Stimulated activated CD4-positive, alpha-beta T cell treated with anti-CD3 and anti-CD28 coated beads, Interleukin-15, amount 100 ng/mL, for 1 hour (primary cell): ENCODE measurements at places on chromosomes 7 and 10.

- no peak for DNase-seq
These were observed 302.7 kb downstream of the RPS24 start for GRCh38 chr10:78336402-78336791.

DNA sequence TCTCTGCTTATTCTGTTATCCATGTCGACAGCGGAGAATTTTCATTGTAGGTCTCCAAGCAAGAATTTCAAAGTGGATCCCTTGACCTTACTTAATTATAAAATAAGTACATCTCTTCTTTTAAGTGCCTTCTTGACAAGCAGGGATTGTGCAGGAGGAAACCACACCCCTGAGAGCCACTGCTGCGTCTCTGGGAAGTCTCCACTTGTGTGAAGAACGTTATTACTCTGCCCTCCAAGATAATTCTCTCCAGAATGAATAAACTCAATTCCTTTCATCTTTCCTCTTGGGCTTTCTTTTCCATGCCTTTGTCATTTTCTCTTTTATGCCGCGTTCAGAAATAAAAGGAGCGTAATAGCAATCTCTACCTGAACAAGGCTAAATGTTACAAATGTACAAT, 1030.9 kb upstream of the LRRTM3 start:
- no peak for DNase-seq

- no peak for DNase-seq
These were observed 6.1 kb downstream of the SLC4A2 start for GRCh38 chr7:151065516-151065915.

DNA sequence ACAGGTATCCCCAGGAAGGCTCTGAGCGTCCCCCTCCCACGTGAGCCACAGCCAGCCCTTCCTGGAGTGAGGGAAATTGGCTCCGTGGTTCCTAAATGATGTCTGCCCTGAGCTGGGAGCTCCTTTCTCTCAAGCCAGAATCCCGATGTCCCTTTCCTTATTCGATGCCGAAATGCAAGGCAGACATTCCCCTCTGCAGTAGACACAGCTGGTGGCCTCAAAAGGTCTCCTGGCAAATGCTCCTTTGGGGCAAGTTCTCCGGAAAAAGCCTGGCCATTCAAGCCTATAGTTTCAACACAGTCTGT, 98.9 kb downstream of the HIP1 start:
- DNase-seq = no peak

- DNase-seq = no peak
These were observed 50.5 kb upstream of the ZNF438 start for GRCh38 chr10:31081937-31082840.

DNA sequence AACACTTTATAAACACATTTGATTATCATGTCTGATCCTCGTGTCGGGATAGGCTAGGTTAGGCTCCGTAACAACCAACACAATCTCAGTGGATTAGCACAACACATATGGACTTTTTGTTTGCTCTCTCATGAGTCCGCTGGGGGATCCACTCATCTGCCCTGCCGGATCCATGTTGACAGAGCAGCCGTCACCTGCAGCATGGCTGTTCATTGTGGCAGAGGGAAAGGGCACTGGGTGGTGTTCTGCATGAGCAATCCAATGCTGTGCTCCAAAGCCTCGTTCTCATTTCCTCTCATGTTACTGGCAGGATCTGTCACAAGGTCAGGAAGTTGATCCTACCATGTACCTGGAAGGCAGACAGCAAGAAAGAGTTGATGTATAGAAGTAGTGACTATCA, 62.5 kb upstream of the RAPGEF5 start:
- no peak for DNase-seq

DNA sequence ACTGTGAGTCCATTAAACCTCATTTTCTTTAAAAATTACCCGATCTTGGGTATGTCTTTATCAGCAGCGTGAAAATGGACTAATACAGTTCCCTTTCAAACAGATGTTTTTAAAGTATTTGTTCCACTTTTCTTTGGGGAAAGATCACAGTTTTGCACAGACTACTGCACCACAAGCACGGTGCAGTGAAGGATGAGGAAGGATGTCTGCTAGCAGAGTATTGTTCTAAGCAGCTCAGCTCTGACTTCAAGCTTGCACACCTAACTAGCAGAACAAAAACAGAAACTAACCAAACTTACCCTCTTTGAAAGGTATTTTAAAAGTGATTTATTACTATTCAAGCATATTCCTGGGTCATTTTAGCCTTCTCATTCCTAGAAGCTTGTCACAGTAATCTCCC, 20.0 kb downstream of the THNSL1 start:
- DNase-seq = no peak

- DNase-seq = no peak
These were observed 770 bp downstream of the PLXNA4 start for GRCh38 chr7:132575419-132575981.

- DNase-seq = no peak
These were observed 5.5 kb upstream of the TFPI2 start for GRCh38 chr7:93895859-93896600.

DNA sequence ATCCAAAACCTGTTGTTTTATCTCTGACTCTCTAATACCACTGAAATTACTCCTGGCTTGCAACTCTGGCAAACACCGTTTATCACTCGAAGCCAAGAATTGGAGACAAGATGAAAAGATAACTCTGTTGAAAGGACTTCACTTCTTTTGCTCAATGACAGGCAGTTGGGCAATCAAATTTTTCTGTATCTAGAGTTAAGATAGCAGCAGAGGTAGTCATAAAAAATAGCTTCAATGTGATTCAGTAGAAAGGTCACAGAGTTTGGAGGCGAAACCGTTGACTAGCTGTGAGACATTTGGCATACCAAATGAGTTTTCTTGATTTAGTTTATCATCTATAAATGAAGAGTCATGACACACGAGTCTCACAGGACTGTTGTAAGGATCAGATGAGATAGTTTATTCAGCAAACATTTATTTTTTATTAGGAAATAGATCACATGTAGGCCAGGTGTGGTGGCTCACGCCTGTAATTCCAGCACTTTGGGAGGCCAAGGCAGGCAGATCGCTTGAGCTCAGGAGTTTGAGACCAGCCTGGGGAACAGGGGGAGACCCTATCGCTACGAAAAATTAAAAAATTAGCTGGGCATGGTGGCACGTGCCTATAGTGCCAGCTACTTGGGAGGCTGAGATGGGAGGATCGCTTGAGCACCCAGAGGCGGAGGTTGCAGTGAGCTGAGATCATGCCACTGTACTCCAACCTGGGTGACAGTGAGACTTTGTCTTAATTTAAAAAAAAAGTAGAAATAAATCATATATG, 23.6 kb downstream of the AKR1B1 start:
- no peak for DNase-seq

DNA sequence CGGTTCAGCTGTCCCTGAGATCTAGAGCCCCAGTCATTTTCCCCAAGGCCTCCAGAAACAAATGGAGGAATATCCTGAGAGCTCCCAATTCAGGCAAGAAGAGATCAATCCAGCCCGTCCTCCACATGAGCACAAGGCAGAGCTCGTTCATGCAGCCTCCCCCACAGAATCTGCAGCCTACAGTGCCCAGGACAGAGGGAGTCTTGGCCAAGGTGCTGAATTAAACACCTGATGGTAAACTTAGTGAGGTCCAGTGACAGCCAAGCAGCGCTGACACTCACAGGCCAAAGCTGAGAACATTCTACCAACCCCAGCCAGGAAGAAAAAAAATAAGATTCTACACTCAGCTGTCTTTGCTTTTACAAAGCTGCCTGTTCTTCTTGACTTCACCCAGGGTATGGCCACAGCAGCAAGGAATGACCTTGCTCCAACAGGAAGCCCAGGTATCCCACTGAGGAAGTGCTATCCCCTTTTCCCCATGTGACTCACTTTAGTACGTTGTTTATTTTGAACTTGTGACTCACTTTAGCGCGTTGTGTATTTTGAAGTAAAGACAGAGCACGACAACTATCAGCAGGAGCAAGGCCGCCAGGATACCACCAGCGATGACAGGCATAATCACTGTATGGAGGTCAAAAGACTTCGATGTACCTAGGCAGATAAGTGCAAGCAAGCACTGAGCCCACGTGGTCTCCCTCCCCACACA, 4.4 kb upstream of the CUZD1 start:
- no peak for DNase-seq

DNA sequence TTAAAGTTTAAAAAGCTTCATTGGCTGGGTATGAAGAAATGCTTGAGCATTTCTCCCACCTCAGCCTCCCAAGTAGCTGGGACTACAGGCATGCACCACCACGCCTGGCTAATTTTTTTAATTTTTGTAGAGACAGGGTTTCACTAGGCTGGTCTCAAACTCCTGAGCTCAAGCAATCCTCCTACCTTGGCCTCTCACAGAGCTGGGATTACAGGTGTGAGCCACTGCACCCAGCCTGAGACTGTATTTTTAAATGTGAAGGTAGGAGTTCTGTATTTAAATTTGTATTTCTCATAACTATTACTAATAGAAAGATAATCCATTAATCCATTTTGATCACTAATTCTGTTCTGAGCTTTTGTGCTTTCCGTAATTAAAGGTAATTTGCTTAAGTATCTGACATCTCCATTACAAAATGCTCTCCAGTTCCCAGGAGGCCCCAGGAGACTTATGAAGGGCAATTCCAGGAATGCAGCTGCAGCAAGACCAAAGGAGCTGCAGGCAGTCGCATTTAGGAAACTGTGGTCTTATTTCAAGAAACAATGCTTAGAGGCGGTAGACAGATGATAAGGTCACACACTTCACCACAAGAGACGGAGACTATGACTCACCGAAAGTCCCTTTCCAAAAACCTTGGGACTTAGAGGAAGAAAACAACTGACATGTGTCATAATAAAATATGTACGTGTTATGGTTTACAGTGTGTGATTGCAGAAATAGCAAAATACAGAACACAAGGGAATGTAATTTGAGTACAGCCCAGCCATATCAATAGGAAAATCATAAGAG, 23.3 kb downstream of the YAE1 start:
- peak; percentile 47 for DNase-seq

DNA sequence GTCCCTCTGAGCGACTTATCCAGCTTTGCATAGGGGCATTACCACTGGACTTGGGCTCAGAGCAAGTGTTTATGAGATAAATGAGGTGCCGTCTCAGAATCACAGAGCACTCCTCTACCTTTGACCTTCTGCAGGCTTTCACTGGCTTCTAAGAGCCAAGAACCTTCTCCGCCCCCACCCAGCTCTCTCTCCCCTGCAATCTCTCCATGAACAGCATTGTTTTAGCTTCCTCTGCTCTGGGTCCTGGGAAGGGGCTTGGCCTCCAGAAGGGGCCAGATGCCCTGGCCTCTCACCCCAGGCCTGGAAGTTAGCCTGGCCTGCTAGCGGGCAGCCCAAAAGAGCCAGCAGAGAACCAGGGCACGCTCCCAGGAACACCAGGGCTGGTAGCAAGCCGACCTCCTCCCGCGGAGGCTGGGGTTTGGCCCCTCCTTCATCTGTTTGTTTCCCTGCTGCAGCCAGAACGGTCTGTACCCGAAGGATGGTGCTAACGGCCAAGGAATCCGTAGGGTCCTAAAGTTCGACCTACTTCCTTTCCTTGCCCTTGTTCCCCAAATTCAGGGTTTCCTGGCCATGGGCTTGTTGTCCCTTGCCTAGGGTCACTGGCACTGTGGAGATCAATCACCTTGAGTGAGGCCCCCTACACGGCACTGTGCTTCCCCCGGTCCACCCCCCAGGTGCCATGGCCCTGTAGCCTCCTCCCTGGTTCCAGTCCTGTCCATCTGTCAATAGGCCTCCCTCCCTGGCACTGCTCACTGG, 18.7 kb upstream of the DDIT4 start:
- DNase-seq = no peak

- DNase-seq = peak; percentile 49
These were observed 4.1 kb downstream of the IMPDH1 start for GRCh38 chr7:128405471-128406313.

DNA sequence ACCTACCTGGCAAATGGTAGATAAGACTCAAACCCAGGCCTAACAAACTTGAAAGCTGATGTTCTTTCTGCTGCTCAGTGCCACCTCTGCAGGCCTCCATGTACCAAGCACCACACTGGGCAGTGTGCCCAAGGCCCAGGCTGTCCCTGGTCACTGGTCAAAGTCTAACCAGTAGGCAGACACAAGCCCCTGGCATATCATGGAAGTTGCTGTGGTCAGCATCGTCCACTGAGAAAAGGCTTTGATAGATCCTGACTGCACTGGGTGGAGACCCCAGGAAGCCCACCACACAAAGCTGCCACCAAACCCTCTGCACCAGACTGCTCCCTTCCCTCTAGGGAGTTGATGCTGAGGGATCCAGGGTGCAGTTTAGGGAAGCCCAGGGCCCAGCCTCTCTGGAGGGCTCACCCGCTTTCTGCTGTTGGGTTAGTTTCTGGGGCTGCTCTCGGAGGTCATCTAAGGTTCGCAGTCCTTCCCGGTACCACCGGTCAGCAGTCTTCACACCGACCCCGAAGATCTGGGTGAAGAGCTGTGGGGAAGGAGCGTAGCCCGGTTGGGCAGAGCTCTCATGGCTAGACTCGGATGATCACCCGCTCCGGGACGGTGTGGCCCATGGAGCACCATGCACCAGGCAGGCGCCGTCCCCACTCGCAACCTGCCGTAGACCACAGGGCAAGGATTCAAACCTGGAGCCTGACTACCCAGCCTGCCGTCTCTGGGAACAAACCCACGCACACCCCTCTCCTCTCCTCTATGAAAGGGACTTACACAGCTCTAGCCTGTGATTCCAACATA, 6.0 kb downstream of the POLM start:
- DNase-seq = no peak

DNA sequence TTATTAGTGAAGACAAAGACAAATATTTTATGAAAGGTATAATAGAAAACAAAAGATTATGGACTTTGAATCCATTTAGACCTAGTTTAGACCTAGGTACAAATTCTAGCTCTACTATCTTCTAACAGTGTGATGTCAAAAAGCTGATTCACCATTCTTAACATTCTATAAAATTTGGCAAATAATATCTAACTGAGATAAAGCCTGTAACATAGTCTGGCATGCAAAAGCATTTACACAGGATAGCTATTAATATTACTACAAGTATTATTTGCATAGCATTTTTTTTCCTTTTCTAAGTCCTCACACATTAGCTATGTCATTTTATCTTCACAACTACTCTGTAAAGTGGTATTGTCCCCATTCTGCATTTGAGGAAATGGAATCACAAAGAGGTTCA, 179.6 kb upstream of the LRRTM3 start:
- no peak for DNase-seq
